Chondrocyte (in vitro differentiated cells): ENCODE measurements at places on chromosomes 1 and 21. TPM values are rescaled to one million over a fixed set of nuclear protein-coding genes. Genes with fewer than 3 reads are reported as not detected.

STIL gene
- 5.0 to 6.9 TPM (median 5.2 TPM) in 3 replicates for total RNA-seq

VSIG8 gene
- total RNA-seq, result not detected in 3 replicates

SPATA6 gene
- 3.1 to 7.3 TPM (median 3.8 TPM) in 3 replicates for total RNA-seq

RAB25 gene
- total RNA-seq, result not detected in 3 replicates

EVA1C gene
- total RNA-seq, result 1.5 to 2.0 TPM (median 1.6 TPM) in 3 replicates

INTS3 gene
- 48.6 to 61.0 TPM (median 49.1 TPM) in 3 replicates for total RNA-seq

TEKT2 gene
- 0.17 TPM in 1 of 3 replicates, not detected in the others for total RNA-seq

ATP6V1G3 gene
- total RNA-seq, result not detected in 3 replicates
